ENCODE measurements at places on chromosomes 3 and 15.
A peak's percentile ranks its signal among the peaks of the same experiment; 100 is the strongest.

- no peak for DNase-seq
Observed at GRCh38 chr15:25770031-25770430, 93.1 kb downstream of the ATP10A start.

GRCh38 chr3:188303286-188303799 is 149.4 kb downstream of the LPP start:
- DNase-seq: no peak

- DNase-seq: peak; percentile 53
Observed at GRCh38 chr3:10251006-10251405, 2.7 kb downstream of the TATDN2 start.

GRCh38 chr3:116005404-116005803 is 382.1 kb downstream of the GAP43 start:
- DNase-seq: peak; percentile 52

GRCh38 chr15:76517910-76518309 is 181.3 kb downstream of the ISL2 start:
- DNase-seq: no peak

DNA sequence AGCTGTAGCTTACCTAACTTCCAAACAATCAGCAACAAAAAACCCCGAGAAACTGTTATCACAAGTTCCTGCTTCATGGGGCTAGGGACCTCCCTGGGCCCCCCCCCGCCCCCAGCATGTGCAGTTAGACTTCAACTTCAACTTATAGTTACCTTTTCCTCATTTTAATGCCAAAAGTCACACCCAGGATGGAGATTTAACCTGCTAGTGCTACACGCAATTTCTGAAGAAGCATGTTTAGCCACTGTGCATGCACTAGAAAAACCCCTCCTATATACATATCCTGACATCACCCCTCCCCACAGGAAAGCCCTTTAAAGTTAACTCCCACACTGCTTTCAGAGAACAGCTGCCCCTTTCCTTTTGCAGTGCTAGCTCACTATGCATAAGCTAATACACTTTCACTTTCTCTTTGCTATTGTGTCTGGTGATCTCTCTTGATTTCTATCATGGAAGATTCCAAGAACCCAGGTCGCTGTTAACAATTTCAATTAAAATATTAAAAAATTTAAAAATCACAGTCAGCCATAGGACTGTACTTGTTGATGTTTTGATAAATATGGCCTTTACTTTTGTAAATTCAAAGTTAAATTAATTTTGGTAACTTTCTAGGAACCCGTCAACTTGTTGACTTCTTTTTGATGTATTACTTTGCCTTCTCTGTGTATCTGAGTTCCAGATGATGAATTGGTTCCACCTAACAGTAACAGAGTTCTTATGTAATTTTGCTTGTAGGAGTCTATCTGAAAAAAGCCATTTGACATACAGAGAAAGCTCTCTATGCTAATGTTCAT is 75.2 kb upstream of the ACAD9 start:
- no peak for DNase-seq

DNA sequence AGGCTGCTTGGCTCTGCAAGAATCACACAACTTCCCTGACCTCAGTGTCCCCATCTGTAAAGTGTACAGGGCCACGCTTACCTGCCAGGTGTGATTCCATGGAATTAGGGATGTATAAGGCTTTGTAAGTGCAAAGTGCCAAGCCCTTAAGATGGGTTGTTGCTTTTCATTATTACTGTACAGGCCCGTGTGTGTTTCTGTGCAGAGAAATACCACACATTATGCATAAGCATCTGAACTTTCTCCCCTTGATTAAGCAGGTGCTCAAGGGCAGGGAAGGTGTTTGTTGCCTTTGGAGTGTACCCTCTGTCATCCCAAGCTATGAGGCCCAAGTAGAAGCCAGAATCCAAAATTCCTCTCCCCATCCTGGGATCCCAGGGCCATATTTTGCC is 13.6 kb upstream of the HRH1 start:
- no peak for DNase-seq

DNA sequence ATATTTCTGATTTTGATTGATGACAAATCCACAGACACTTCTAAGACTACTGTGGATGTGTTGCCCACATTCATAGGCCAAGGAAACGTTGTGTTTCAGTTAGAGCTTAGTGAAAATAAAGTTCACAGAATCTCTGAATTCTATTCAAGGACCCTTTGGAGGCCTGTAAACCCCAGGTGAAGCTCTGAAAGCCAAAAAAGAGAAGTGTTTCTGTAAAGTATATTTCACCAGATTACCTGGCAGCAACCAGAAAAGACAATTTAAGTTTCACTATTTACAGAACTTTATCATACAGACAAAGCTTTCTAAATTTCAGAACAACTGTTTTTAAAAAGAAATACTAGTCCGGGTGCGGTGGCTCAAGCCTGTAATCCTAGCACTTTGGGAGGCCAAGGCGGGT is 2.6 kb downstream of the CLPX start:
- DNase-seq: no peak

DNA sequence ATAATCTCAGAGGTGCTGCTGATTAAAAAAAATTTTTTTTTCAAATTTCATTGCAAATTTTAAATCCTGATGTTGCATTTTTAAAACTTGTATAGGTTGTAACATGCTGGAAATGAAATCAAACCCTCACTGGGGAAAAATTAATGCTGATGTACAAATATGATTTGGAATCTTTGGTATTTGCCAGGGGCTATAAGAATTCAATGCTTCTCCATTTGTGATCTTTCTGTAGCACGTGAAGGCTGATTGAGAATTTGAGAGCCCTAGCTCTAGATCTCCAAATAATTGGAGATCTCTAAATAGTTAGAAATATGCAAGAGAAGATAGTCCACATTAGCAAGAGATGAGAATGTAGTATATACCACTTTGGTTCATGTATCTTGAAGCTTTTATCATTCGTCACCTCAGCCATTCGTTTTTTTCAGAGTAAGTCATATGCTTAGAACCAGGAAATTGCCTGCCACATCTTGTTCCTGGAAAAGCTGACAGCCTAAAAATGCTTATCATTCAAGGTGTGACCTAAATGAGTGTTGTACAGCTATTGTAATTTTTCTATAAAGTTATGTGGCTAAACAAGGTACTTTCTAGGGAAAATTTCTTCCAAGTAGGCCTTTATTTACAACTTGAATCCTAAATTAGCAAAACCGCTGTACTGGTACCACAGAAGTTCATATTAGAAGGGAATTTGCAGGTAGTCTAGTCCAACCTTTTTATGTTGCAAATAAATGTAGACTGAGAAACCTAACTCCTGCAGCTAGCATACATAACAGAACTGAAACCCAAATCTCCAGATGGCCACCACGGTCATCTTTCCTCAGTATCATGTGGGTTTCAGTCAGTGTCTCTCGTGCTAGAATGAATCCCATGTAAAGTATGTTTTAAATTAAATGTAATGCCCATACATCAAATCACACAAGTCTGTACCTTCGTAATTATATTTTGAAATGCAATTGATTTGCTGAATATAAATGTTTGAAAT is 48.5 kb downstream of the FNDC3B start:
- DNase-seq: no peak

- DNase-seq: no peak
Observed at GRCh38 chr15:43168192-43169107, 16.8 kb upstream of the CCNDBP1 start.

DNA sequence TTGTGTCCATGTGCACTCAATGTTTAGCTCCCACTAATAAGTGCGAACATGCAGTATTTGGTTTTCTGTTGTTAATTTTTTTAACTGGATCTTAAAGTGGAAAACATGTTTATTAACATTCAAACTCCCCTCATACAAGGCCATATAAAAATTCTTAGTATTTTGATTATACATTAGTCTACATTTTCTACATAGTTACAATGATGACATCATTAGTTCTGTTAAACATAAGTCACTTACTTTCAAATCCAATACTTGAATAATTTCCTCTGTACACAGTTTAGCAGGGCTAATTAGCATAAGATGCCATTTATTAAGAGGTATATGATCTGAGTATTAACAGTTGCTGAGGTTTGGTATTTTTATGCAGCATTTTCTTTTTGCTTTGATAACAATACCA is 91.3 kb upstream of the CCDC39 start:
- no peak for DNase-seq

- DNase-seq: no peak
Observed at GRCh38 chr3:15924914-15925313, 127.1 kb upstream of the ANKRD28 start.

- DNase-seq: no peak
Observed at GRCh38 chr3:178244733-178245709, 291.2 kb upstream of the KCNMB2 start.
